Amniotic epithelial cell (primary cell): ENCODE measurements at places on chromosomes 2 and 18.

DNA sequence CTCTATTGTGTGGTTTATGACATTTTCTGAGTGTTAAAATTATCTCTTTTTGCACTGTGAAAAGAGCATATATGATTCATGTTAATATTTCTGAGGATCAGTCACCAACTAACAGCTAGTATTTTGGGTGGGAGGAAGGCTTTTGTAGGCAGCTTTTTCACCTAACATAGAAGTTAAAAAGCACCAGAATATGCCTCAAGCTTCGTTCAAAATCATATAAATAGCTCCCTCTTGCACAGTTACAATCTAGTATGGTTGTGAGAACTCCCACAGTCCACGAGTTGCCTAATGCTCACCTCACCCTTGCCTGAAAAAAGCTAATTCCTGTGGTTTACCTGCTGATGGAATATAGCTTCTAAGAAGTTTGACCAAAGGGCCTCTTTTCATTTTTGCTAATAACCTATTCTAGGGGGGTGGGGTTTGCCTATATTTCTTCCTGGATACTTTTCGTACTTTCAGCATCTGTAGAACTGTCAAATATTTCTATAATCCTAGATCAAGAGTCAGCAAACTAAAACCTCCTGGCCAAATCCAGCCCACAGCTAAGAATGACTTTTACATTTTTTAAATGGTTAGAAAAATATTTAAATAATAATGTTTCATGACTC is 167.1 kb upstream of the FOSL2 start:
- DNase-seq: peak; percentile 54

- peak; percentile 98 for DNase-seq
These were observed 29.2 kb upstream of the PPP4R1 start for GRCh38 chr18:9643549-9643948.

DNA sequence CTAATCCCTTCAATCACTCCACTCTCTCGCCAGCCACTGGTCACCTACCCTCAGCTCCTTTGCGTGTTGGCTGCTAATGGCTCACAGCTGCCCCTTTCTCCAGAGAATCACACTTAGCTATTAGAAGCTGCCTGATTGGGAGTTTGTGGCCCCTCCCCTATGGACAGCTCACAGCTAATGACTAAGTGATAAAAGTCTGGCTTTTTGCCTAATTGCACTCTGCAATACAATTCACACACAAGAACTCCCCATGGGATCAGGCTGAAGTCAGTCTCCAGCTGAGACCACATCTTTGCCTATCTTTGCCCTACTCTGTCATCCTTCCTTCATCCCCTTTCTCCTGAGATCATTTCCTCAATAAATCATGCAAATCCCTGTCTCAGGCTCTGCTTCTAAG is 701.9 kb upstream of the RAB6C start:
- DNase-seq: no peak

GRCh38 chr18:14974576-14974975 is 226.6 kb downstream of the ANKRD30B start:
- no peak for DNase-seq

- DNase-seq: peak; percentile 47
These were observed at the start of gene PARD3B for GRCh38 chr2:204544961-204545860. Gene PARD3B, plus strand, starts transcription at chr2:204545475. Its CDS starts 525 bp downstream, at chr2:204546000.

DNA sequence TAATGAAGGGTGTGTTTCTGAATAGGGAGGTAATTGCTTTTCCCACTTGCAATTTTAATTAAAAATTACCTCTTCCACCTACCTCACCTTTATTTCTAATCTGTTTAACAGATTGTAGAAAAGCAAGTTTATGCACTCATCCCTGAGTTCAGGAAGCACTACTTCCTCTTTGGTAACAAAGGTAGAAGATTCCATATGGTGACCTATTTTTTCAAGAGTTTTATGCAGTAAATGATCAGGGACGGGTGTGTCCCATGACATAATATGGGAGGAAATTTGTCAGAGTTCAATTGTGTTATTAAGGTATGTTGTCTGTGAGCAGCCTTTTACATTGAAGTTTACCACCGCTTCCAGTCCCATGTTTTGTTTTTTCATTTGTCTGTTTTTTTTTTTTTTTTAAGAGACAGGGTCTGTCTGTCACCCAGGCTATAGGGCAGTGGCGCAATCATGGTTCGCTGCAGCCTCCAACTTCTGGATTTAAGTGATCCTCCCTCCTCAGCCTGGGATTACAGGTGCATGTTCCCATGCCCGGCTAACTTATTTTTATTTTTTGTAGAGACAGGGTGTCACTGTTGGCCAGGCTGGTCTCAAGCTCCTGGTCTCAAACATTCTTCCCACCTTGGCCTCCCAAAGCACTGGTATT is 68.2 kb downstream of the ASAP2 start:
- DNase-seq: no peak
